ENCODE measurements at places on chromosomes 1 and 21.

DNA sequence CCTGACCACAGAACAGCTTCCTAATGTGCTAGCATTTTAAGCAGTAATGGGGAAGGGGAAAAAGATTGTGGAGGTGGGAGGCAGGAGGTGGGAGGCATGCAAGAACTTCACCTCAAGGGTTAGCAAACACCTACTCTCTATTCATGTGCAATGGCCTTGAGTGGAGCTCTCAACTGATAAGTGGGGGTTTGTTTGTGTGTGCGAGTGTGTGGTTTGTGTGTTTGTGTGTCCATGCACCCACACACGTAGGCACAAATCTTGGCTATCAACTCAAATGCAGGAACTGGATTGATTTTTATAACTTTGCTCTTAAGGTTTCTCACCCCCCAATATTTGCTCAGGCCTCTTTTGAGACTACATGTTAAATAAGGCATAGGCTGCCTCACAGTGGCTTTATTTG is 78.6 kb downstream of the SYT6 start:
- no peak for DNase-seq

DNA sequence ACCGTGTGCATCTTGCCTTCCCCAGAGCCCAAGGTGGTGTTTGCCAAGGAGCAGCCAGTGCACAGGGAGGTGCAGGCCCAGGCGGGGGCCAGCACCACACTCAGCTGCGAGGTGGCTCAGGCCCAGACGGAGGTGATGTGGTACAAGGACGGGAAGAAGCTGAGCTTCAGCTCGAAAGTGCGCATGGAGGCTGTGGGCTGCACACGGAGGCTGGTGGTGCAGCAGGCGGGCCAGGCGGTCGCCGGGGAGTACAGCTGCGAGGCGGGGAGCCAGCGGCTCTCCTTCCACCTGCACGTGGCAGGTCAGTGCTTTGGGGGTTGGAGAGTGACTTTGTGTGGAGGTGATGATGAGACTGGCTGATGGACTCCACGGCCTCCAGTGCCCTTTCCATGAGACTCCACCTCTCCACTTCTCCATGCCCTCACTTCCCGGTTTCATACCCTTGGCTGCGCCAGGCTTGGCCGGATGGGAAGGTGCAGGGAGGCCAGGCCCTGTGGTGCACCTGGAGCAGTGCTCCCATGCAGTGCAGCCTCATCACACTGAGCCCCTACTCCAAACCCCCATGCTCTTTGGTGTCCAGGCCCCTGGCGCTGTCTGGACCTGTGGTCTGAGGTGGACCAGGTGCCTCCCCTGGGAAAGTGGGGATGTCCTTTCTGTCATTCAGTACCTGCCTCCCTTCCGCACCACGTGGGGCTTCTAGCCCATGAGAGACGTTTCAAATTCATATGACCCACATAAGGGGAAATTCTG is 49.0 kb downstream of the OBSCN start:
- DNase-seq: no peak

DNA sequence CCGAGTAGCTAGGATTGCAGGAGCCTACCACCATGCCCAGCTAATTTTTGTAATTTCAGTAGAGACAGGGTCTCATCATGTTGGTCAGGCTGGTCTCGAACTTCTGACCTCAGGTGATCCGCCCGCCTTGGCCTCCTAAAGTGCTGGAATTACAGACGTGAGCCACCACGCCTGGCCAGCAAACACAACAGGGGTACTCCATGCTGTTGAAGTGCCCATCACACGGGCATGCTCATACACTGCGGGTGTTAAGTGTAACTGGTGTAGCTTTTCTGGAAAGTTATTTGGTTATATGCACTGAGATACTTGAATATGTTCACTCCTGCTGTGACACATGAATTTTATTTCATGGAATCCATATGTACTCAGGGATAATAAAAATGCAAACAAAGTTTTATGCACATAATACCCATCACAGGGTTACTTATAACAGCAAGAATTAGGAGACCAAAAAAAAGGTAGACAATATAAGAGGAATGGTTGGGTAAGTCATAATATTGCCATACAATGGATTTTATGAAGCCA is 9.2 kb downstream of the SRSF4 start:
- no peak for DNase-seq

DNA sequence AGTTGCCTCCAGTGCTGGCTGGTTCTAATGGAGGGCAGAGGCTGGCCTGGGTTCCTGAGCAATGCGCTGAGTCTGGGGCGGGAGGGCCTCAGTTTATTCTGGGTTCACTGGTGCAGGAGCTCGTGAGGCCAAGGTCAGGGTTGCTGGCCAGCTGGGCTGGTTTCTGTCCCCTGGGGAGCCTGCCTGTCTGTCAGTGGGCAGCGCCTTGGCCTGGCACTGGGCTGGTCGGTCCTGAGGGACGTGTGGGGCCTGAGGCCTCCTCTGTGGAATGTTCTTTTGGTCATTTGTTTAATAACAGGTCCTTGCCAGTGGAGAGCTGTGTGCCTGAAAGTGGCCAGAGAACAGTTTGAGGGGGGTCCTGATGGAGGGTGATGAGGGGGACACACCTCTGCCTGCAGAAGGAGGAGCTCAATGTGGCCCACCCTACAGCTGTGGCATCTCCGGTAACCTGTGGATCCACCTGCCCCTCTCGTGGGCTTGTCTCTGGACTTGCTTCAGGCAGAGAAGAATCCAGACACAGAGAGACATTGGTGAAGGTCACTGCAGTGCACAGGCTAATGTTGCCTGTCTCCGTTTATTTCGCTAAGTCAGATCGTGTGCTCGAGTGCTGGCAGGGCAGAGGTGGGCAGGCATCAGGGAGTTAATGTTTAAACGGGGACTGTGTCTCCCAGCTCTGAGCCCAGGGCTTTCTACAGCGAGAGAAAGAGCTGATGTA is 34.6 kb downstream of the COQ8A start:
- DNase-seq: no peak

GRCh38 chr1:188281921-188282320 is 1453.2 kb downstream of the PLA2G4A start:
- no peak for DNase-seq

DNA sequence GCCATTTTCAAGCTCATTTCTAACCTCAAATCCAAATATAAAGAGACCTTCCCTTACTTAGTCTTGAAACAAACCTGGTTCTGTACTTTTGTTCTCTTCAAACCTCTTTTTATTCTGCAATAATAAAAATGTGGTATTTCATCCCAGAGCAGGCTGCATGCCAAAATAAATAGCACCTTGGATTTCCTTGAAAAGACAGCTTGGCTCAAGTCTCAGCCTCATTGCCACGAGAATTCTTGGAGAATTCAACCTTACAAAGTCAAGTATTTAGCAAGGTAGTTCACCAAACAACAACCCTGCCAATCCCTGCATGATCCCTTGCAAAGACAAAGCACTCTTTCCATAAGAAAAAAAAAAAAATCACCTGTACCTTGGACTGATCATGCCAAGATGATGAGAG is 33.8 kb downstream of the KANK4 start:
- no peak for DNase-seq

DNA sequence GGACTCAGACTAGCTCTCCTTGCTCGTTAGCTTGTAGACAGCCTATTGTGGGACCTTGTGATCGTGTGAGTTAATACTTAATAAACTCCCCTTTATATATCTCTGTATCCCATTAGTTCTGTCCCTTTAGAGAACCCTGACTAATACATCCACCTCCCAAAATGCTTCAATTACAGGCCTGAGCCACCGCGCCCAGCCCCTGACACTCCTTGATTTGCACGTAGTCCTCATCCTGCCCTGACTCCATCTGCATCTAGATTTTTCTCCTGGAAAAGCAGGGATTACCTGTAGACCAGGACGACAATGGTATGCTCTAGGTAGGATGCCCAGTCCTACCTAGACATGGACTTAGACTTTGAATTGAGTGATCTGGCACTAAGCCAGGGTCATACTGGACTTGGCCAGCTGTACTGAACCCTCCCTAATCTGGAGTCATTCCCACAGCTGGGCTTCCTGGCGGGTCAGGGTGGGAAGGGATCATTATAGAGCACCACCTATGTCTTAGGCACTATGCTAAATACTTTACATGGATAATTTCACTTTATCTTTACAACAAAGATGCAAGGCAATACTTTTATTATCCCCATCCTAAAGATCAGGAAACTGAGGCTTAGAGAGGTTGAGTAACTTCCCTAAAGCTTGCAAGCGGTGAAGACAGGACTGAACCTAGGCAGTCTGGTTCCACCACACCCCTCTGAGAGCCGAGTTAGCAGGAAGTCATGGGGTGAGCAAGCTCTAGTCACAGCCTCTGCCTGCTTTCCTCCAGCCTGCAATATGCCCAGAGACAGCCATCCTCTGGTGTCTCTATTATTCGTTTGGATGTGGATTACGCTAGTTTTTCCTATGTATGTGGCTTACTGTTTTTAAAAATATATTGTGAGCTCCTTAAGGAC is 89.4 kb downstream of the DTL start:
- DNase-seq: no peak

DNA sequence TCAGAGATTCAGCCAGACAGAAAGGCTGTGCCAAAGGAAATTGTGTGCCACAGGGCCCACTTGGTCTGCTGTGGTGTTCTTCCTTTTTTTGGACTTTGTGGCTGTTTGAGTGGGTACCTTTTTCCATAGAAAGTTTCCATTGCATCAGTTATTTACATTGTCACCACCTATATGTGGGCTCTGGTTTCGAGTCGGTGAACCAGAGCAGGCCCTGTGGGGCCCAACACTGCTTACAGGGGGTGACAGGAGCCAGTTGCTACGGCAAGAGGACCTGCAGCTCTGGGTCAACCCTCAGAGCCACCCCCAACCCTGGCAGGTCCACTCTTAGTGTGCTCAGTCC is 157.0 kb upstream of the EDN2 start:
- DNase-seq: no peak

DNA sequence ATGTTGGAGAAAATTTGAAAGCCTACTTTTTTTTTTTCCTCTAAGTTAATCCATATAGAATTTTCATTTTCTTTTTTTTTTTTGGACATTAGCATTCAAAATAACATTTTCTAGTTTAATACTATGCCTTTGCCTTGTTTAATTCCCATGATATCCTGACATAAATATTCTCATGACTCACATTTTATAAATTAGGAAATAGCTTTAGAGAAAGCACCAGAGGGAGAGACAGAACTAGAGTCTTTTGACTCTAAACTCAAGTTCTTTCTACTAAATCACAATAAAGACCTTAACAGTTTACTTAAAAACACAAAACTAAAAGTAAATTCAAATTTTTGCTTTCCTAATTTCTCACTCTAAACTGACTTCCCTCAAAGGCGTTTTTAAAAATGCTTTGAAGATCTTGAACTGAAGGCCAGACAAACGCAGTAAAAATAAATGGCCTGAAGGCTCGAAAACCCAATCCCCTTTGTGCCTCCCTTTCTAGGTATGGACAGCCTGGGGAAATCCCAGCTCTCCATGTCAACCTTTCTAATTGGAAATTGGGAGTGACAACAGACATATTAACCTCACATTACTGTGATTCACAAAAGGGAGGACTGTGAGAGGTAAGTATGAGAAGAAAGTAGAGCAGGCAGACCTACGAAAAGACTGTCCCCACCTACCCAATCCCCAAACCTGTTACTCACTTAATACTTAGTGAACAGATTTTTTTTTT is 104.6 kb downstream of the ENAH start:
- no peak for DNase-seq

- DNase-seq: no peak
Observed at GRCh38 chr1:60394436-60394835, 320.9 kb upstream of the C1orf87 start.

DNA sequence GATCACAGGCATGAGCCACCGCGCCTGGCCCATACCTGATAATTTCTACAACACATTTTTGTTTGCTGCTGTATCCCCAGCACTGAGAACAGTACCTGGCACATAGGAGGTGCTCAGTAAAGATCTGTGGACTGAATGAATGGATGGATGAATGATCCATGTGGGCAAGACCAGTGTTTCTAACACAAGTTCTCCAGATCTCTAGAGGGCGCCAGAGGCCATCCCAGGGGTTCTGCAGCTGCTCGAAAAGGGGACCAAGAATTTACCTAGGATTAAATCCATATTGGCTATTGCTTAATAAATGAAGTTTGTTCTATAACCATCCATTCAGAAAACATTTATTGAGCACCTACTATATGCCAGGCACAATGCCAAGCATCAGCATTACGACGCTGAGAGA is 167.7 kb downstream of the ACTL8 start:
- DNase-seq: no peak

DNA sequence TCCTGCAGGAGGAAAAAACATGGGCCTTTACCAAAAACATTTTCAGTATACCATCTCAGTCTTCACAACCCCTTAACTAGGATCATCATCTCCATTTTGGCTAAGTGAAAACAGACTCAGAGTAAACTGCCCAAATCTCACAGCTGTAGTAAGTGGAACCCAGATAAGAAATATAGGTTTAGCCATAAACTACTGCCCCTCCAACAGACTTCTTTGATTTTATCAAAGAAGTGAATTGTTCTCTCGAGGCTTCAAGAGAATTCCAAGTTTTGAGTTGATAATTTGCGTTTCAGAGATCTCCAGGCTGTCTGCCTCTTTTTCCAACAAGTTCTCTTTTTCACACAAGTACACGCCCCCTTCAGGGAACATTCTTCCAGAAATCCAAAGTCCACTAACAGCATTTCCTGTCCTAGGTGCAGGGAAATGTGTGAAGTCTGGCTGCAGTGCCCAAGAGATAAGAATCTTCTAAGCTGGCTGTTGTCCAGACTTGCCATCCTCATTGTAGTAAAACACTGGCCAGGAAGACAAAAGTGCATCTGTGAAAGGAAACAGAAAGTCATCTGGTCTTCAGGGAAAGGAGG is 30.8 kb downstream of the RNF19B start:
- no peak for DNase-seq

DNA sequence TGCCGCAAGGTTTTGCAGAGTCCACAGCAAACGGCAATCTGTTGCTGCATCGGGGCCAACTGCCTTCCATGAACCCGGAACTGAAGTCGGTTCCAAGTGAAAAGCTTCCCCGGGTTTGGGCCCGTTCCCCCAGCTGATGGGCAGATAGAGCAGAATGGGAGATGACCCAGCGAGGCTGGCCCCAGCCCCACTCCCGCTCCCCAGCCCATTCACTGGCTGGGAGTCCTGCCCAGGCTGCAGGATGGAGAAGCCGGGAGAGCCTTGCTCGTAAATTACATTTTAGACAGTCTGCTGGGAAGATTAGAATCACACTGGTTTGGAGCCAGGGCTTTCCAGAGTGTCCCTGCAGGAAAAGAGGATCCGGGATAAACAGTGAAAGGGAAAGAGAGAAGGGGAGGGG is 31.6 kb upstream of the PAX7 start:
- DNase-seq: no peak

DNA sequence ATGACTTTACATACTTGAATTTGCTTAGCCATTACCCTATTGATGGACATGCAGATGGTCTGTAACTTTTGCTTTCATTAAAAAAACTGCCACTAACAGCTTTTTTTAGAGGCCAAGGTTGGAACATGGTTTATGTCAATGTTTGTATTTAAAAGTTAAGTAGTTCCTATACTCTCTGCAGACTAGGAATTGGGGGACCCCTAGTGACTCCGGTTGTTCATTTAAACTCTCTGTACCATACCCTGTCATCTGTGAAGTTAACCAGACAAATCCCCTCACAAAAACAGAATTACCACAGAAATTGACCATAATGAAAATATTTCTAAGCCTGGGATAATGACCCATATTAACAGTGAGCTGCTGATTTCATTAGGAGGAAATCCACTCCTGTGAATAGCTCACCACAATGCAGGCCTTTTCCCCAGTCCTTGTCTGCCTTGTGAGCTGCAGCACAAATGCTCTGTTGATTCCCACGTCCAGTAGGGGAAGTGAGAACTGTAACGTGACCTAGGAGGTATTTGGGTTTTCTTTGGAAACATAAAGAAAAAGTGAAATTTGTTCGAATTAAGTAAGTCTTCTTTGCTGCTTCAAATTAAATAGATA is 30.2 kb upstream of the CD101 start:
- DNase-seq: no peak

Data from activated CD8-positive, alpha-beta memory T cell treated with anti-CD3 and anti-CD28 coated beads for 48 hours (primary cell).